HT-29 (cell line): ENCODE measurements at places on chromosomes 1 and 21. TPM values are rescaled to one million over a fixed set of nuclear protein-coding genes. Genes with fewer than 3 reads are reported as not detected.

CYP2J2 gene
- total RNA-seq: not detected in 2 replicates

LMNA gene
- 1,664 and 1,875 TPM in 2 replicates for total RNA-seq

OR2T2 gene
- not detected in 2 replicates for total RNA-seq

ECM1 gene
- total RNA-seq: 3.2 and 7.4 TPM in 2 replicates

FAM110D gene
- not detected in 2 replicates for total RNA-seq

DNA sequence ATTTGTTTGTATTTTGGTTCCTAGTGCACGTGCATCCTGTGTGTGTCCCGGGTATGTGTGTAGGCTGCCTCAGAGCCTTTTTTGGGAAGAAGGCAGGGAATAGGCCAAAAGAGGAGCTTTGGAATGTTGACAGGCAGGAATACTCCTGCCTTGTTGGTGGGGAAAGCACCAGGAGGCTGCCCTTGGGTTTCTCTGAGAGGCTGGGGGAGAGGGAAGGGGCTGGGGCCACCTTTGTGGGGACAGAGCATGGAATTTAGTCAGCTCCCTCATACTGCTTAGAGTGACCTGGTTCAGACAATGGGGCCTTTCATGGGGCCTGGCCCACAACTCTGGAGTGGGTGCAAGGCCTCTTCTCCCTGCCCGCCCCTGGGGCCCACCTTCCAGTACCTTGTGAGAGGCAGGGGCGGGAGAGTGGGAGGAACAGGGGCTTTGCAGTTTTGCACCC, 31.3 kb downstream of the ACOT11 start:
- DNase-seq: no peak

GRCh38 chr1:208205216-208206013, 38.8 kb downstream of the PLXNA2 start:
- no peak for DNase-seq

DNA sequence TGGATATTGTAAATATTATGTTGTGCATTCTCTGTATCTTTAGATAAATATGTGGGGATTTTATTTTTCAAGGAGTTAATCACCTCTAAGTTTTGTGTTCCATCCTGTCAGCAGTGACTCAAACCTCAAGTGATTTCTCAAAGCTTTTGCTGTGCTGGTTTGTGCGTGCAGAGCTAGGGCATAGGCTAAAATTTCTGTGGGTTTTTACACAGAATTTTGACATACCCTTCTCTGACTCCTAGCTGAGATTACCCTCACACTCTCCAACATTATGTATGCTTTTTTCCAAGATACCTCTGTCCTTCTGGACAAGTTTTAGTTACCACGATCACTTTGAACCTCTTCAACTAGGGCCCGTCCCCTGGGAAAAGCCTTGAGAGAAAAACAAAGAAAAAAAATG, 384.9 kb downstream of the NCAM2 start:
- DNase-seq: no peak

- DNase-seq: no peak
These were observed 64.9 kb downstream of the MEF2D start for GRCh38 chr1:156435545-156436140.

- no peak for DNase-seq
These were observed 80.1 kb upstream of the CD34 start for GRCh38 chr1:207990876-207991582.

- no peak for DNase-seq
These were observed 103.1 kb downstream of the ATP6V1G3 start for GRCh38 chr1:198437332-198437731.

DNA sequence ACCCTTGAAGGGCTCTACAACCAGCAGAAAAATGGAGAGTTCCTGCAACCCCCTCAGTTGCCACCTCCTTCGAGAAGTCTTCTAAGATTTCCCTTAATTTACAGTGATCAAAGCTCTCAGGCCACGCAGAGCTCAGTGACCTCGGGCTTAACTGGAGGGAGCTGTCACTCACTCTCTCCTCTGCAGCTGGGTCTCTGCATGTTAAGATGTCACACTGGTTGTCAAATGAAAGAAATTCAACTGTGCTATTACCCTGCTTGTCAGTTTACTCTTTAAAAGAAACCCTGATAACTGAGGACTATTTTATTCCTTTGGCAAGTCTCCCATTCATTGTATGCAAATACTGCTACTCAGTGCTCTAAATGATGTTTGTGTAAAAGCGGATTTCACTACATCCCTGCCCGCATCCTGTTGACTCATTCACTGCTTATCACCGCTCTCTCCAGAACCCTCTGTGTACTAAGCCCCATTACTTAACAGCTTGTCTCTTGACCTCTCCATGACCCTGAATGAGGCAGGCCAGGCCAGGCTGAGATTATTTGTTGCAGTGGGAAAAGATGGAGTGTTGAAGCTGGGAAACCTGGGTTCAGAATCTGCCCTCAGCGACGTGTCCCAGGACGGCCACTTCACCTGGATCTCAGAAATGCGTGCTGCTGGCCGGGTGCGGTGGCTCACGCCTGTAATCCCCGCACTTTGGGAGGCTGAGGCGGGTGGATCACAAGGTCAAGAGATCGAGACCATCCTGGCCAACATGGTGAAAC, 13.7 kb downstream of the DHRS3 start:
- DNase-seq: peak; percentile 91

- DNase-seq: no peak
These were observed 93.3 kb downstream of the DDX20 start for GRCh38 chr1:111848852-111849545.

DNA sequence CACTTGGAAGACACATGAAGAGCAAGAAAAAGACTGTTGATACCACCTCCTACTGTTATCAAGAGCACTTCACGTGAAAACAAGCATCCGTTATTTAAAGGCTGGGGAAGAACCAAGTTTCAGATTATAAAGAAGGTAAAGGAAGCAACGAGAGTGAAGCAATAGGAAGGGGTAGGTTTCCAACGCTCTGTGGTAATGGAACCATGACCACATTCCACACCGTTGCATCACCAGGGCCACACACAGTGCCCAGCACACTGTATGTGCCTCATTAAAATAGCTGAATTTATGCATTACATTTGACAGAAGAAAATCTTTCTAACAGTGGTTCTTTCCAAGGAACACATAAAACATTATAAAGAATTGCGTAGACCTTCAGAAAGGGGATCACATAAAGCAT, 435.8 kb downstream of the MRPL39 start:
- no peak for DNase-seq

DNA sequence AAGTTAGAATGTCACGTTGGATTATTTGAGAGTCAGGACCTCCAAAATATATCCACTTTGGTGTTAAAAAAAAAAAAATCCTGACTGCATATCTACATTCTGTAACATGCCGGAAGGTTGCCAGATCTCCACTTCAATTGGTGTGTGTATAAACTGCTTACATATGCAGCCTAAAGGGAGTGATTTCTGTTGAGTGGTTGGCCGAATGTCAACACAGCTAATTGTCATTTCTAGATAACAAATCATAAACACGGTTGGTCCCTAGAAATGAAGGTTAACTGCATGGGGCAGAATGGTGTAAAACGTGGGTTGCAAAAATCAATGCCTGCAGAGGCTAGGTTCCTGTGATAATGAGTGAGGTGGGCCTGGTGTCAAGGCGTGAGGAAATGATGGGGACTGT, 15.0 kb upstream of the ROR1 start:
- DNase-seq: no peak

GRCh38 chr1:44609768-44610526, 64.3 kb downstream of the TMEM53 start:
- no peak for DNase-seq

- DNase-seq: no peak
These were observed 3.9 kb downstream of the PGD start for GRCh38 chr1:10402729-10403274.
